ENCODE measurements at places on chromosomes 12 and 14. TPM values are rescaled to one million over a fixed set of nuclear protein-coding genes. Genes with fewer than 3 reads are reported as not detected.

The ADCY6 gene
- total RNA-seq: 31.9 TPM

The TCL1B gene
- not detected for total RNA-seq

The TCHP gene
- 16.2 TPM for total RNA-seq

The KCNA5 gene
- total RNA-seq: not detected

The LHX5 gene
- total RNA-seq: not detected

The CFAP54 gene
- total RNA-seq: 68.3 TPM

The ZC2HC1C gene
- 2.0 TPM for total RNA-seq

The LALBA gene
- not detected for total RNA-seq

The NOVA1 gene
- total RNA-seq: 6.2 TPM

The LMNTD1 gene
- not detected for total RNA-seq
